GM13976 (cell line): ENCODE measurements at places on chromosomes 3 and 15.

DNA sequence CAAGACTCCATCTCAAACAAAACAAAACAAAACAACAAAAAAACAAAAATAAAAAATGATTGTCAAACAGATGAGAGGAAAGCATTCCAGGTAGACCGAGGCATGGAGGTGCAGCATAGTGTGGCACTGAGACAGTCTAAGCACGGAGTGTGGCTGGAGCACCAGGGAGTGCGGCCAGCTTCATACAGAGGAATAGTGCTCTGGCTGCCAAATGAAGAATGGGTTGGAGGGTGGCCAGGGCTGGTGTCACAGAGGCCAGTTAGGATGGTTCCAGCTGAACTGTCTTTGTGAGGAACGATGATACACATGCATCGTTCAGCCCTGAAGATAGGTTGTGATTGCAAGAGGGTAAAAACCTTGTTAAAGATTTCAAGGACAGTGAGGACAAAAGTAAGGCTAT lies 28.3 kb downstream of the MITF start:
- no peak for DNase-seq

- no peak for DNase-seq
Observed at GRCh38 chr3:156642750-156643728, 31.4 kb upstream of the TIPARP start.

DNA sequence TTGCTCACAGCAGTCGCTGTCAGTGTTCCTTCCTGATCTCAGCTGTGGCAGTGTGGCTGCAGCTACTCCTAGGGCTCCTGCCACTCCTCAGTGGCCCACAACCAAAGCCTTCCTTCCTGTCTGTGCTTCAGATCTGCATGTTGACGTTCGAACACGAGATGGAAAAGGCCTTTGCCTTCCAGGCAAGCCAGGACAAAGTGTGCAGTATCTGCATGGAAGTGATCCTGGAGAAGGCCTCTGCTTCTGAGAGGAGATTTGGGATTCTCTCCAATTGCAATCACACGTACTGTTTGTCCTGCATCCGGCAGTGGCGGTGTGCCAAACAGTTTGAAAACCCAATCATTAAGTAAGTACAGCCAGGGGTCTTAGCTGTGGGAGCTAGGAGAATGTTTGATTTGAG lies 17.8 kb downstream of the MKRN2 start:
- DNase-seq = no peak

GRCh38 chr3:20073068-20073467 lies 32.8 kb downstream of the KAT2B start:
- no peak for DNase-seq

GRCh38 chr3:71245971-71246880 lies 337.3 kb downstream of the FOXP1 start:
- DNase-seq = no peak

DNA sequence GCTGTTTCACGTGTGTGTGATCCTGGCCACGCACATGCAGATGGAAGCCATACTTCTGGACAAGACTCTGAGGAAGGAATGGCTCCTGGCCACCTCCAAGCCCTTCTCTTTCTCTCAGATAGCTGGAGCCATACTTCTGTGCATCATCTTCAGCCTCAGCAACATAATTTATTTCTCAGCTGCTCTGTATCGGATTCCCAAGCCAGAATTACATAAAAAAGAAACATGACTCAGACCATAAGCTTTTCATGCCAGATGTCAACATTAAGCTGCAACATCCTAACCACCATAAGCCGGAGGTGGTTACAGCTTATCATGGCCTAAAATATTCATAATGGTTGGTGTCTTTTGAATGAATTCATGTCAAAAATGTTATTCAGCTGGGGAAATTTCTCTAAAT lies 10.6 kb upstream of the KIF23 start:
- DNase-seq = no peak

- DNase-seq = no peak
Observed at GRCh38 chr3:40264451-40264850, 45.1 kb upstream of the EIF1B start.

GRCh38 chr3:69648126-69648525 lies 91.1 kb upstream of the MITF start:
- no peak for DNase-seq

GRCh38 chr3:35708394-35709271 lies 69.3 kb downstream of the ARPP21 start:
- DNase-seq = no peak

DNA sequence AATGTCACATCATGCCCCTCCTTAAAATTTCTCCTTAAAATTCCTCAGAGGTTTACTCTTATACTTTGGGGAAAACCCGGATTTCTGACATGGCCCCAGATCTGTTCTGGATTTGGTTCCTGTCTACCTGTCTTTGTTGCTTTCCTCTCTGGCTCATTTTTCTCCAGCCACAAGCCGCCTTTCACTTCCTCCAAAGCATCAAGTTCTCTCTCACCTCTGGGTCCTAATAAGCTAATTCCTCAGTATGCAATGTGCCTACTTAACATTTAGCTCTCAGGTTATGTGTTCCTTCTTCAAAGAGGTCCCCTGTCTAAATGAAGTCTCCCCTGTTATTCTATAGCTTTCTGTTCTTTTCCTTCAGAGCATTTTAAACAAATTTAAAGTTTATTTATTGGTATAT lies 16.1 kb downstream of the HMG20A start:
- DNase-seq = no peak

- no peak for DNase-seq
Observed at GRCh38 chr3:89373434-89373833, 266.0 kb downstream of the EPHA3 start.

GRCh38 chr3:14687360-14687759 lies 12.4 kb downstream of the C3orf20 start:
- no peak for DNase-seq

DNA sequence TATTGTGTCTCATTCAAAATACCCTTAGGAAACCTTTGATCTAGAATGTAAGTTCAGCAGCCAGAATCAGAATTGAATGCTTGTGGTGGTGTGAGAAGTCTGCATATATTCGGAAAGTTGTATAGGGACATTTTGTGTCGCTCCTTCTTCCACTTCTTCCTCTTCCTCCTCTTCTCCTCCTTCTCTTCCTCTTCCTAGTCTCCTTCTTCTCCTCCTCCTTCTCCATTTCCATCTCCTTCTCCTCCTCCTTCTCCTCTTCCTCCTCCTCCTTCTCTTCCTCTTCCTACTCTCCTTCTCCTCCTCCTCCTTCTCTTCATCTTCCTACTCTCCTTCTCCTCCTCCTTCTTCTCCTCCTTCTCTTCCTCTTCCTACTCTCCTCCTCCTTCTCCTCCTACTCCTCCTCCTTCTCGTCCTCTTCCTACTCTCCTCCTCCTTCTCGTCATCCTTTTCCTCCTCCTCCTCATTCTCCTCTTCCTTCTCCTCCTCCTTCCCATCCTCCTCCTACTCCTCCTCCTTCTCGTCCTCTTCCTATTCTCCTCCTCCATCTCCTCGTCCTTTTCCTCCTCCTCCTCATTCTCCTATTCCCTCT lies 749.3 kb upstream of the GOLIM4 start:
- DNase-seq = no peak

GRCh38 chr3:37625690-37626360 lies 235.9 kb upstream of the CTDSPL start:
- no peak for DNase-seq

GRCh38 chr3:17642474-17642873 lies 100.0 kb downstream of the TBC1D5 start:
- DNase-seq = no peak

GRCh38 chr3:126212620-126213378 lies 32.4 kb upstream of the ALDH1L1 start:
- peak; percentile 38 for DNase-seq

DNA sequence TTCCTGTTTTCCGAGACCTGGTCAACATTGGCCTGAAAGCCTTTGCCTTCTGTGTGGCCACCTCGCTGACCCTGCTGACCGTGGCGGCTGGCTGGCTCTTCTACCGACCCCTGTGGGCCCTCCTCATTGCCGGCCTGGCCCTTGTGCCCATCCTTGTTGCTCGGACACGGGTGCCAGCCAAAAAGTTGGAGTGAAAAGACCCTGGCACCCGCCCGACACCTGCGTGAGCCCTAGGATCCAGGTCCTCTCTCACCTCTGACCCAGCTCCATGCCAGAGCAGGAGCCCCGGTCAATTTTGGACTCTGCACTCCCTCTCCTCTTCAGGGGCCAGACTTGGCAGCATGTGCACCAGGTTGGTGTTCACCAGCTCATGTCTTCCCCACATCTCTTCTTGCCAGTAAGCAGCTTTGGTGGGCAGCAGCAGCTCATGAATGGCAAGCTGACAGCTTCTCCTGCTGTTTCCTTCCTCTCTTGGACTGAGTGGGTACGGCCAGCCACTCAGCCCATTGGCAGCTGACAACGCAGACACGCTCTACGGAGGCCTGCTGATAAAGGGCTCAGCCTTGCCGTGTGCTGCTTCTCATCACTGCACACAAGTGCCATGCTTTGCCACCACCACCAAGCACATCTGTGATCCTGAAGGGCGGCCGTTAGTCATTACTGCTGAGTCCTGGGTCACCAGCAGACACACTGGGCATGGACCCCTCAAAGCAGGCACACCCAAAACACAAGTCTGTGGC lies 16.9 kb downstream of the TMEM43 start:
- no peak for DNase-seq

- no peak for DNase-seq
Observed at GRCh38 chr3:129514110-129514509, 14.3 kb upstream of the RHO start.

- DNase-seq = no peak
Observed at GRCh38 chr3:135453326-135453725, 512.2 kb upstream of the PPP2R3A start.

- no peak for DNase-seq
Observed at GRCh38 chr15:93779341-93779740, 452.0 kb upstream of the MCTP2 start.

DNA sequence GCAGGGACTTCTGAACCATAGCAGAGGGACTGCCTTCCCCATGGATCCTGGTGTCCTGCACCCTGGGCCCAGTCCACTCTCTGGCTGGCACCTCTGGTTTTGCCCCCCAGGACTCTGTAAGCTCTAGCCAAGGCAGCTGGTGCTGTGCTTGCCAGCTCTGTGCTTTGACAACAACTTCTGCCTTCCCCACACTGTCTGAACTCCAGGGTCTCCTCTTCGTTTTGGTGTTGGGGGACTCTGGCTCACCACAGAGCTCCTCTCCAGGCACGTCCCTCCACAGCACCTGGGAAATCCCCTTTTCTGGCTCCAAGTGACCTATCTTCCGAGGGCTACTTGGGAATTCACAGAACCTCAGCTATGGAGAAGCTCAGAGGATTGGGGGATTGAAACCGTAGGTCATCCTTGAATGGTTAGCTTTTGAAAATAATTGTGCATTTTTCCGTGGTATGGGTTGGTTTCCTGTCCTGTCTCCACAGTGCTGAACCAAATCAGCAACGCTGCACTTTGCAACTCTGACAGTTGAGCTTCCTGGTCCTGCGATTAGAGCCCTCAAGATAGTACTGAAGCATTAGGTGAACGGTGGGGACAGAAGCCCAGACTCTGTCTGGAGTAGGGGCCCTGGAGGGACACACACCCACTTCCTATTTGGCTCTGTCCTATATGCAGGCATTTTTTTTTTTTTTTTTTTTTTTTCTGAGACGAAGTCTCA lies 152.4 kb downstream of the APBA2 start:
- DNase-seq = no peak

DNA sequence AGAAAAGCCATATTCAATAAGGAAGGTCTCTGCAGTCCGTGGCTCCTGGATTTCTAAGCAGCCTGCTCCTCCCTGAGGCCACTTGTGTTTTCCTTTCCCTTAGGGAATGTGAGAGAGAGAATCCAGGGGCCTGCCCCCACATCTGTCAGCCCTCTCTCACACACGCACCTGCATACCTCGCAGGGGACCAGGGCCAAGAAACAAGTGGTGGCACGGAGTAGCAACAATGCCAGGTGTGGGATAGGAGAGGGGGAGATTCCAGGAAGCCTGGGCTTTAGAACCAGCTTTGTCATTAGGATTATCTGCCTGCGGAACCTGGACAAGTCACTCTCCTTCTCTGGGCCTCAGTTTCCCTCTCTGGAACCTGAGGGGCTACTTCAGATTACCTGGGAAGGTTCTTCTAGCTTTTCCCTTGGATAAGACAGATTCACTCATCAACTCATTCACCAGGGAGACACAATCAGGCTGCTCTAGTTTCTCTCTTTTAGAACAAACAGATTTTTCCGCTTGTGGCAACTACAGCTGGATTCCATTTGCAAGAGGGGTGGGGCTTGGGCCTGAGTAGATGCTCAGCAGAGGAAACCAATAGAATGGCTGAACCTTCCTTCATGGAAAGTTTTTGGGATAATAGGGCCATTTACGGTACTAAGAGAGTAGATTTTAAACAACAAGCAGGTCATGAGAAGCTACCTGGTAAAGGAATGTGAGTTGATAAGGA lies 19.5 kb downstream of the BCL6 start:
- DNase-seq = no peak
